ENCODE measurements at places on chromosomes 1 and 21.

DNA sequence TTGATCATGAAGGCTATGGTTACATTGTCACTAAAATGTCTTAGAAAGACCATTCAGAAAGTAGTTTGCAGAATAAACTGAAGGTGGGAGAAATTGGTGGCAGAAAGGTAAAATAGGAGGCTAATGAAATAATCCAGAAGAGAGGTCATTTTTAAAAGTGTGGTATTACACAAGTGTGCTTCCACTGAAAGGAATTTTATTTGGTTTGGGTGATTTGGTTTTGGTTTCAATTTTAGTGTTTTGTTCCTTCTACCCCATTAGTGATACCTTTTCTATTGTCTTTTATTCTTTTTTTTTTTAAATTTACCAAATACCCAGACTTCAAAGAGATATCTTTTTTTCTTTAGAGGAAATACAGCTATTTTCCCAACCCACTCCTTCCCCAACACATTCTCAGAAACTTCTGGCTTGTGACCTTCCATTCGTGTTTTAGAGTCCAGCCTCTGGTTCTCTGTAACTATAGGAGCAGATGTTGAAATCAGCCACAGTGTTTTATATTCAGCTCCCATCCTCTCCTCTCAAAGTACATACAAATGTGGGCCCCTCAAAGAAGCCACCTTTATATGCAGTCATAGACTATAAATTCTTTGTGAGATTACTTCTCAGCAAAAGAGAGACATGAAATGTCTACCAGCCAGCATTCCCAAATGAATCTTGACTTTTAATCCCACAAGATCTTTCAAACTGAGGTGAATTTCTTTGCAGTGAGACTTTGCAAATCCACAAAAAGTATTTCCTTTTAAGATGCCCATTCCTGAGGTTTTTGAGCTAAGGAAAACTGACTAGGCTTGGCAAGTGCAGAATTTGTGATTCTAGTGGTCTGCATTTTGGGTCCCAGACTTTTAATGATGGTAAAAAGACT is 42.0 kb upstream of the PALMD start:
- DNase-seq: no peak

- DNase-seq: no peak
These were observed 44.1 kb upstream of the BCL10 start for GRCh38 chr1:85320371-85321131.

GRCh38 chr21:46489800-46490199 is 31.1 kb downstream of the DIP2A start:
- DNase-seq: no peak

- peak; percentile 20 for DNase-seq
These were observed 367.6 kb downstream of the HLX start for GRCh38 chr1:221246628-221247415.

- no peak for DNase-seq
These were observed 7.0 kb downstream of the CSDE1 start for GRCh38 chr1:114750780-114751179.

DNA sequence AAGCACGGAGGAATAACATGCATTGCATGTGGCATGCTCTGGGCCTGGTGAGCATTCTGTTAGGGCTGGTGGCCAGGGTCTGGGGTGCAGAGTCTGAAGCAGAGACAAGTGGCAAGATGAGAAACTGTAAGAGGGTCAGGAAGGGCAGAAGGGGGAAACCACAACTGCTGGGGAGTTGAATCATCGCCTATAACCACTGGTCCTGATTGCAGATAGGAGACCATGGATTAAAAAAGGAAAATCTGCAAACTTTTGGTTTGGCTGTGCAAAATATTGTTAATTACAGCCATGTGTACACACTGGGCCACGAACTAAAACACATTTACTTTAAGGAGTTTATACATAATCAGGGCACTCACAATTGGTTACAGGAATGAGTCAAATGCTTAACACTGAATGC is 76.6 kb downstream of the TGFBR3 start:
- DNase-seq: no peak

DNA sequence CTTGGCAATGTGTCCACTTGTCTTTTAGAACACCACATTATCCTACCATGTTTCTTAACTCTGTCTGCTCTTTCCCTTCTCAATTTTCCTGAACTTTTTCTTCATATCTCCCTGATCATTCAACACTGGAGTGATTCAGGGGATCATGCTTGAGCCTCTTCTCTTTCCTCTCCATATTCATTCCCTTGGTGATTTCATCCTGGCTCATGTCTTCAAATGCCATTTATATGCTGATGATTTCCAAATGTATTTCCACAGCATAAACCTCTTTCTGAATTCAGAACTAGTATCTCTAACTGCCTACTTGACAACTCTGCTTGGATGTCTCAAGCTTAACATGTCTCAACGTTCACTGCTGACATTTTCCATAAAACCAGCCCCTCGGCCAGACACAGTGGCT is 8.5 kb upstream of the IVL start:
- no peak for DNase-seq

DNA sequence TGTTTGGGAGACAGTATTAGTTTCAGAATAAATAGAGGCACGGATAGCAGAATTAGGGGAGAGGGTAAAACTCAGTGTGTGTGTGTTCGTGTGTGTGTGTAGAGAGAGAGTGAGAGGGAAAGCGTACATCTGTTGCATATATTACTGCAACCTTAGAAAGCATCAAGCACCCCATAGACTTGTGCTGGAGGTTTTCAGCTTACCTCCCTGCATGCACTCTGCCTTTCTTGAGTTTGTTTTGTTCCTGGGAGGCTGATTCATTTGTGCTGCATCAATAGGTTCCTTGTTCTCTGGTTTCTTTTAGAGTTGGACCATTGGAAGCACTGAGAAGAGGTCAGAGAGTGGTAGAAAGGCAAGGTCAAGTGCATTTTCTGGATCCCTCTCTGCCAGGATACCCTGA is 104.4 kb upstream of the KCNK1 start:
- no peak for DNase-seq

DNA sequence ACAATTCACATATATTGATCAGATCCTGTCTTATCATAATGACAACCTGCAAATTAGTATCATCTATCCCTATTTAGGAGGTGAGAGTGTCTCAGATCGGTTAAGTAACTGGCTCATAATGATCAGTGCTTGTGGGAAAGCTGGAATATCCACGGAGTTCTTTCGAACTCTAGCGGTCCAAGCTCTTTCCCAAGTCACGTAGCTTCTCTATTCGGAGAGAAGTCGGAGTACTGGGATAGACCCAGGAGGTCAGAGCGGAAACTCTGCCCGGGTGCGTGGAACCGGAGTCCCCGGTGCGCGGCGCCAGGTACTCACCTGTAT is 339 bp downstream of the PTGS2 start:
- DNase-seq: no peak

GRCh38 chr1:208291923-208292711 is 47.9 kb upstream of the PLXNA2 start:
- peak; percentile 6 for DNase-seq

DNA sequence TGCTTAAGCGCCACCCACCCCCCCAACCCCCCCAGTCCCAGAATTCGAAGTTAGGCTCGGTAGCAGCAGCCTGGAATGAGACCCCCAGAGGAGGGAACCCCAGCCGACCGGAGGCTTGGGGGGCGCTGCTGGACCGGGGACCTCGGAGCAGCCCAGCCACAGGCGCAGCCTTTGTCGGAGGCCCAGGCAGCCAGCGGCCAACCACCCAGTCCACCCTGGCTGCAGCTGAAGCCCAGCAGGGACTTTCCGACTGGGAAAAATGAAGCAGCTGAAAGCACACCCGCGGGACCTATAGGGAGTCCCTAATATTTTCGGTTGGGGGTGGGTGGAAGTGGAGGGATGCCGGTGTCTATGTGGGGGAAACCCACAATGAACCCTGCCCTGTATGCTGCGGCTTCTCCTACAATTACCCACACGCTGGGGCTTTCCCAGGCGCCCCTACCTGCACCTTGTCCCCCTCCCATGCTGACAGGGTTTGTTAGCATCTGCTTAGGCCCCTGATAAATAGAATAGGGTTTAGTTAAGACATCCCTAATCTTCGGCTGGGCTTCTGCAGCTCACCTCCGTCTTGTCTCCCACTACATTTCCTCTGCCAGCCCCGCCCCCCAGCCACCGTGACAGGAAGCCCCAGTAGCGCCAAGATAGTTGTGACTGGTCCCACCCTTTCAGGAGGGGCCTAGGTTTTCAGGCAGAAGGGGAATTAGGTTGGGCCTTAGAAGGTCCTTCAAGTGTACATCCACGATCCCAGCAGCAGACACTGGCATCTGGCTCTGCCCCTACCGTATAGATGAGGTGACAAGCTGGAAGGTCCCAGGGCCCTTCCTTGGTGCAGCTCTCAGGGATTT is 838 bp downstream of the CCDC28B start:
- peak; percentile 46 for DNase-seq
